Glutamatergic neuron (in vitro differentiated cells): ENCODE measurements at places on chromosomes 13 and 19.

DNA sequence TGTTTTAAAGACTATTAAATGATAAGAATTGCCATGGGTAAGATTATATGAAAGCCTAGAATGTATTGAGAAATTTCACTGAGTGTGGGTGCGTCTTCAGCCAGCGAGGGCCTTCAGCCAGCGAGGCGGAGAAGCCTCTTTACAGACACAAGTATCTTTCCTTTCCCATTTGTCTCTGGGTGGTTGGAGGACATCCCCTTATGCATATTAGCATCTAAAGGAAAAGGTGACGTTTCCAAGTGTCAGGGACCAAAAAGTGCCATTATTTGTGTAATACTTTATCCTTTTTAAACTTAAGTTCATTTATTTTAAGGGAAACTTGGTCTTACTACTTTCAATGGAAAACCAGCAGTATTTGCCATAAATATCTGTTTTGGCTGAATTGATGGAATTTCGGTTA is 22.2 kb downstream of the SMARCA4 start:
- no peak for DNase-seq

- DNase-seq, result no peak
These were observed 251.4 kb downstream of the RGCC start for GRCh38 chr13:41708713-41709112.

- DNase-seq, result no peak
These were observed 234.2 kb downstream of the ZNF536 start for GRCh38 chr19:30606114-30607050.

- DNase-seq, result no peak
These were observed 314.8 kb upstream of the MAB21L1 start for GRCh38 chr13:35791184-35791851.

DNA sequence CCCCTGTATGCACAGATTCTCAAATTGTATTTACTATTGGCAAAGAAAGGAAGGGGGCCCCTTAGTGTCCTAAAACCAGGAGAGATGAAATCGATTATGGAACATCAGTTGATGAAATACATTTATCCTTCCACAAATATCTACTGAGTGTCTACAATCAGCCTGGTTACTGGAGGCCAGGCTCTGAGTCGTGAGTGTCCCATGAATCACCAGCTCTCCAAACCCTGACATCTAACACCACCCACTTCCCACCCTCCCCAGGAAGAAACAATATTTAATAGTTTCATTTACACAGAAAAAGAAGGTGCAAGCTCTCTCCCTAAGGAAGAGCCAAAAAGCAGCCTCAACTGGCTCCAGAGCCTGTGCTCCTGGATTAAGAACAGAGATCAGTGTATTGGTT is 25.2 kb downstream of the KCTD15 start:
- no peak for DNase-seq
